ENCODE measurements at places on chromosomes 3 and 15.

GRCh38 chr15:51307325-51307724, 31.1 kb downstream of the CYP19A1 start:
- DNase-seq: no peak

GRCh38 chr15:77032052-77032646, 37.2 kb downstream of the PSTPIP1 start:
- DNase-seq: no peak

DNA sequence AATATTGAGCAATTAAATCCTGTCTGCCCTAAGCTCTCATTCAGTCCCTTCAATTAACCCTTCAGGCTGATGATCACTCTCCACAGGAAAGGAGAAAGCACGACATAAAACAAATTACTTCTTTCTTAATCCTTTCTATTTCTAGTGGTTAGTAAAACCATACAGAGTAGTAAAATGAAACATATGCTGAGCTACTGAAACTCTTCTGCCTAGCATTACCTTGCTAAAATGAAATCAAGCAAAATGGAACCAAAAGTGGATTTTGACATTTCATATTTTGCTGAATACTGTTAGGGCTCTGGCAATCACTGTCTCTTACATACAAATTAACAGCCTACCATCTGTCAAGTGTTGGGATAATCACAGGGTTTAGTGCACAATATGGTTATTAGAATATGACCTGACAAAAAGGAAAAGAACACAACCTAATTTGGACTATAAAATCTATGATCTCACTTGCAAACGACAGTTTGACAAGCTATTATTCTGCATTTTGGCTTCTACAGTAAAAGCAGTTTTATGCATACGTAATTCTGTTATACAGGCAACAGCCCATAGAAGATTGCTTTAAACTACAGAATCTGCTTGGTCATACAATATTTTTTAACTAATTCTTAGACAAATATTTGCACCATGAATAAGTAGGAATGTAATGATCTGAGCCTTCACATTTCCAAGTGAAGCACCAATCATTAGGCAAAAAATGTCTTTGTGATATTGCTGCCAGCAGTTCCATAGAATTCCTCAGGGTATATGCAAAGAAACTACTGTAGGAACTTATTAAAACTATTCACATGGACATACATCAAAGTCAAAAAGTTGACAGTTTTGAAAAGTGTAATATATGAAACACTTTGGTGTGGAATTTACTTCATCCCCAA, 105.0 kb downstream of the FHIT start:
- DNase-seq: no peak

- DNase-seq: no peak
These were observed 114.4 kb upstream of the ABHD17C start for GRCh38 chr15:80580536-80581260.

DNA sequence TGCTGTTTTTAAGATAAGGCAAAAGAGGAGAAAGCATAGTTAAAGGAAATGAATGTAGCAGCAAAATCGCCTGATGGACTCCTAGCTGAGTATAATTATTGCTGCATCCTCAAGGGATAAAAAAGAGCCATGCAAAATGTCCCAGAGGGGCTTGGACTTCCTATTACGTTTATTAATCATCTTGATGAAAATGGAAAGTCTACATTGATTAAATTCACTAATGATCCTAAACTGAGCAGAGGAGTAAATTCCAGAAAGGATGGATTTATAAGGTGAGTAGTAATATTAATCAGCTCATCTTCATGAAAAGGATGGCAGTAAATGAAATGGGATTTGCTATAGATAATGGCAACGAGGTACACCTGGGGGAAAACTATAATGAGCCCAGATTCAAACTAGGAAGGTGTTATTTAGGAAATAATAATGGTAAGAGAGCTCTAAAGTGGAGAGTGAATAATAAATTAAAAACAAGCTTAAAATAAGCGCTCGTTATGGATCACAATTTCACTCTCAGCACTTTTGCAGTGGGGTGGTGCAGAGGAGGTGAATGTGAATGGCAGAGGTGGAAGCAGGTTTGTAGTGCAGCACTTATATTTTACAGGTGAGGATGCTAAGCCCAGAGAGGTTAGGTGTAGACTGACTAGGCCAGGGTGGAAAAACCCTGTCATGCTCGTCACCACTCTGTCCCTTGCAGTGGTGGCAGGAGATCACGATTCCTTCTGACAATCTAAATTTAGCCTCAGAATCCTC, 22.3 kb downstream of the IL5RA start:
- no peak for DNase-seq

GRCh38 chr15:57100136-57100539, 181.7 kb downstream of the TCF12 start:
- DNase-seq: no peak

GRCh38 chr3:63192248-63192647, 85.9 kb upstream of the SYNPR start:
- no peak for DNase-seq

- DNase-seq: no peak
These were observed 53.5 kb downstream of the CPNE4 start for GRCh38 chr3:131981323-131981722.

- DNase-seq: no peak
These were observed 32.1 kb upstream of the THRB start for GRCh38 chr3:24526640-24527212.

GRCh38 chr3:78863306-78864203, 904.2 kb downstream of the ROBO1 start:
- DNase-seq: no peak

- no peak for DNase-seq
These were observed 55.9 kb downstream of the SQOR start for GRCh38 chr15:45690581-45691260.

DNA sequence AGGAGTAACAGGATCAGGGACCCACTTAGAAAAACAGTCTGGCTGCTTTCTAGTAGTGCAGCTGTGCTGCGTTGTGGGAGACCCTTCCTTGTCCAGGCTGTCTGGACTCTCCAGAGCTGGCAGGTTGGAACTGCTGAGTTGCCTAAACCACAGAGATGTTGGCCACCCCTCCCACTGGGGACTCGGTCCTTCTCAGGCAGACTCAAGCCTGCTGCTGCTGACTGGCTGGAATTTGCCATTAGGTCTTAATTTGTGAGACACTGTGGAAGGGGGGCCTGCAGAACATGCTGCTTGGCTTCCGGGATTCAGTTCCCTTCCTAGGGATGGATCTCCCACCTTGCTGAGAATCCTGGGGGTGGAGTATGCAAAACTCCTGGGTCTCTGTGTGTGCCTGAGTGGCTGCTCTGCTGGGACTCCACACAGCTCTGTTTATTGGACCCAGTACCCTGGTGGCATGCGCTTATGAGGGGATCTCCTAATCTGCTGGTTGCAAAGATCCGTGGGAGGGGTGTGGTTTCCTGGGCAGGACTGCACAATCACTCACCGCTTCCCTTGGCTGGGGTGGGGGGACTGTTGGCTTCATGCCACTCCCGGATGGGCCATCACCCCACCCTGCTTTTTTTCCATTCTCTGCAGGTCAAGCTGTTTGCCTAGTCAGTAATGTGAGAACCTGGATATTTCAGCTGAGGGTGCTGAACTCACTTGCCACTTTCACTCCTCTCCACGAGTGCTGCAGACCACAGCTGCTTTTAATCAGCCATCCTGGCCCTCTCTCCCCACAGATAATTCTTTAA, 150.5 kb downstream of the CFAP20DC start:
- no peak for DNase-seq

DNA sequence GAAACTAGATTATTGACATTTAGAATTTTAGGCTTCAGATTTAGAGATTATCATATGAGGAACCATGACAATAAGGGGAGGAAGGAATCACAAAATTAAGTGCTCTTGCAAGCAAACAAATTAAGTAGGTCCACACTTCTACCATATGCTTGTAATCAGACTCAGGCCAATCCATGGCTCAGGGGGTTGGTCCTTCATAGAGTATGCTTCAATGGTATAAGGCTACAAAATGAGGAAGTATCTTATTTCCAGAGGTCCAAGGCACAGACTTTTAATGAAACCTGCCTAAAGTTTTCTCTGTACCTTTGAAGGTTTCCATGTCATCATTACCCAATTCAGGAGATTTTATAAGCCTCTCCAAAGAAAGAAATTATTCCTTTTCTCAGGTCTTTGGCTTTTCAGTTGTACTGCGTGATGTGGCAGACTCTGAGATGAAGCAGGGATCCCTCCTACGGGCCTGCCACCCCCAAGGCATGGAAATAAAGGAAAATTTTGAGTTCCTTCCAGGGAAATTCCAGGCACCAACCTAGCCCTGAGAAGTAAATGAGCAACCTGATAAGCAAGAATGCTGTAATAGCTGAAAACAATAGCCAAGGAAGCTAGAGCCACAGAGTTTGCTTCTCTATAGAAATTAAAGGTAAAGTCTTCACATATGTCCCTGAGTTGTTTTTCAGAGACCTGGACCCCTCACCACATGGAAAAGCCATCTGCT, 36.3 kb downstream of the SERPINI2 start:
- DNase-seq: no peak

GRCh38 chr3:52333869-52334557, 17.9 kb downstream of the DNAH1 start:
- no peak for DNase-seq

DNA sequence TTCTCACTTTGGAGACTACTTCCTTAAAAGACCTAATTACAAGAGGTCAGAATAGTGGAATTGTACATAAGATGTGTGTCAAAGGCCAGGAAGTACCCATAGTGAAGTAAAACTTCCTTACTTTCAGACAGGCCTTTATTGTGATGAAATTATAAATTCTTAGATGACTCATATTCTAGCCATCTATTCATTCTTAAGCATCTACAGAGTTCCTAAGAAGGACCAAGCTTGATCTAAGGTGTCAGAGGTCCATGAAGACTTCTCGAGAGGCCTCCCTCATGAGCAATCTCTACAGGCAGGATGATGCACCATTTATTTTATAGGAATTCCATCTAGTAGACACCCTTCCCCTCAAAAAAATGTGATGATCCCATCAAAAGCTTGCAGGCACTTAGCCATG, 493.3 kb downstream of the MAGI1 start:
- DNase-seq: no peak

DNA sequence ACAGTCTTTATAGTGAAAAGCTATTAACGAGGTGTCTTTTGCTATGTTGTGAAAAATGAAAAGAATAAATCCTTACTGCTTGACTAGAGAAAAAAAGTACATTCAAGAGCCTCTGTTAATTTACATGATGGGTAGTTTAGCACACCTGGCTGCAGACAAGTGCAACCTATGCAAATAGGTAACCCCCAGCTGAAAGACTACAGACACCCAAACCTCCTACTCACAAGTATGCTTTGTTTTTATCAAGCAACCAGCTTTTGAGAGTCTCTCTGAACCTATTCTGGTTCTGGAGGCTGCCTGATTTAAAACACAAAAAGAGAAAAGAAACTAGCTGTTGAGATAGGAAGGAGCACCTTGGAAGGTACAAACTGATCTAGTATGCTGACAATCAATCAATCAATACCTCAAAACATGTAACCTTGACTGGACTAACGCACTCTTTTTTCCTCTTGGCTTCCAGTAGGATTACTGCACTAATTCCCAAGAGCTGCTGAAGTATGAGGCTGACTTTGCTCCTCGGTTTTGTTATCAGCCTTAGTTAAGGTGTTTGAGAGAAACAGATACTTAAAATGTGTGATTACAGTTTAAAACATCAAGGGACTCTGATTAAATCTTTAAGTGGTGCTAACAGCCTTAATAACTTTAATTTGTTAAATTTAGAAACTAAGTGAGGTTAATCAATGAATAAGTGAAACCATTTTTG, 63.6 kb downstream of the OSBPL10 start:
- no peak for DNase-seq

DNA sequence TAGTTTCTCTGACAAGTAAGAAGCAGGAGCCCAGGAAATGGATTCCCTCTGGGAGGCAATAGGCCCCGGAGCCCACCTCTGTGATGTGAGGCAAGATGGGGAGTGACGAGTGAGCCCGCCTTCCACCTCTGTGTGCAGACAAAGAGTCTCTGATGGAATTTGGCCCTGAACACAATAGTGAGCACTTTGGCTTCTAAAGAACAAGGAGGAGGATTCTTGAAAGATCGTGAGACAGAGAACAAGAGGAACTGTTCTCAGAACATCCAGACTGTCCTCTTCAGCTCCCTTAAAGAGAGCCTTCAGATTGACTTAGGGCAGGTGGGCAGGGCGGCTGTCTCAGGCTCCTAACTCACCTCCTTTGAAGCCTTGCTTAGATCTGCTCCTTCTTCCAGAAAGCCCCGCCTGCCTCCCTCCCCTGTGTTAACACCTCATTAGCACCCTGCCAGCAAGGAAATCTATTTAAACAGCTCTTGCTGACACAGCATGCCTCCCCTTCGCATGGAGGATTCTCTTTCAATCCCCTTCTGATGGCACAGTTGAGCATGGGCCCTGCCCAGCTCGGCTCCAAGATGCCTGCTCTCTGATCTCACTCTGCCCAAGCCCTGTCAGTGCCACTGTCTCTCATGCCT, 430.3 kb downstream of the NTRK3 start:
- DNase-seq: no peak

DNA sequence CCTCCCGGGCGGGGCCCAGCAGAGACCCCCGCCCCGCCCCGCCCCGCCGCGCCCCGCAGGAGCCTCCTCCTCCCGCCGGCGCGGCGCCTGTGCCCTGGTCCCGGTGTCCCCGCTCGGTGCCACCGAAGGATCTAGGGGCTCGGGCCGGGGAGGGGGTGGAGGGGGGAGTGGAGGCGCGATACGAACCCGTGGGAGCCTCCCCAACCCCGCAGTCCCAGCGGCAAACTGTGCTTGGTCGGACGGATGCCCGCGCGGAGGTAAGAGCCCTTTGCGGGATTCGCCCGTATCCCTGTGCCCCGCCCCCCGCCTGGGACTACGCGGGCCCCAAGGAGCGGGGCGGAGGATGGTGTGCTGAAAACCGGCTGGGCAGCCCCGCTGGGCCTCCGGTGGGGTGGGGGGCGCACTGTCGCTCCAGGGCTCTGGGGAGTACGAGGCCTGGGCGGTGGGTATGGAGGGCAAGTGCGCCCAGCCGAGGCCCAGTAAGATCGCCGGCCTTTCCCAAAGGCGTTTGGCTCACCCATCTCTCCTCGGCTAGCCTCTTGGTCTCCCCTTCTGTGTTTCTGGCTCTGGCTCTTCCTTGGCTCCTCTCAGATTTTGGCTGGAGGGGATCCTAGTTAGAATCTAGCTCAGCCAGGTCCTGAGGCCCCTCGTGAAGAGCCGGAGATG, 65.6 kb upstream of the POLG start:
- no peak for DNase-seq

- no peak for DNase-seq
These were observed 48.9 kb downstream of the APBA2 start for GRCh38 chr15:28934645-28935044.

DNA sequence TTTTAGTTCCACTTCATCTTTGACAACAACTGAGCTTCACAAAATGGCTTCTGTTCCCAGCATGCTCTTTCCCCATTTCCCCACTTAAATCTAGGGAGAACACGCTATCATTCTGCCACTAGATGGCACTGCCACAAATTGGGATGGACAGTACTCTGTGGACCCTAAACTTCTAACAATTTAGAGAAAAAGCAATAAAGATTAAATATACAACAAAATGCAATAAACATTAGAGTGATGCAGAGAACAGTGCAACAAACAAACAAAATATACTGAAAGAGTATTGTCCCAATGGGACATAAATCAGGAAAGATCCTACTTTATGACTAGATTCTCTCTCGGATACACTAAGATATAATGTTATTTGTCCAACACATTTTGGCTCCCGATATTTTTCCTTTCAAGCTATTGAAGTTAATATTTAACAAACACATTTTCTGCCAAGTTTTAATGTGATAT, 169.7 kb upstream of the TMCO5A start:
- DNase-seq: peak; percentile 11

- DNase-seq: no peak
These were observed 226.2 kb upstream of the ST8SIA2 start for GRCh38 chr15:92167451-92167850.

Measured in brain pericyte (primary cell).